Activated CD4-positive, alpha-beta T cell treated with anti-CD3 and anti-CD28 coated beads, Interleukin-2, Interleukin-4, amounts not matched to agents 100 ng/mL and 50 ng/mL, durations not matched to agents 16 hours and 8 hours (primary cell): ENCODE measurements at places on chromosomes 3 and 15.
A peak's percentile ranks its signal among the peaks of the same experiment; 100 is the strongest.

- no peak for DNase-seq
Observed at GRCh38 chr3:14461748-14462324, 59.4 kb downstream of the SLC6A6 start.

DNA sequence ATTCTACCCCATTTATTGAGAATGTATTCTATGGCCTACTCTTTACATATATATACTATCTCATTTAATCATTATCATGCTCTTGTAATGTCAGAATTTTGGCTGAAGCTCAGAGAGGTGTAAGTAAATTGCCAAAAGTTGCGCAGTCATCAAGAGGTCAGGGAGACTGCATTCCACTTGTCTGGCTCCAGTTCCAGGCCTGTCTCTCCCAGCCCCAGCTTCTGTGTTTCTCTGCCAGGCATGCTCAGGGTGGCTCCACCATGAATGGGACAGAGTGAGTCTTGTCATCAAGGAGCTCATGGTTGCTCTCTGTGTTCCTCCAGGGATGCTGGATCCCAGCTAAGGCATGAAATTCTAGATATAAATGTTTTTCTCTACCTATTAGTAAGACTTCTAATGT lies 635.1 kb upstream of the MDFIC2 start:
- no peak for DNase-seq

- DNase-seq, result no peak
Observed at GRCh38 chr3:45381168-45381852, 7.1 kb upstream of the LARS2 start.

- peak; percentile 27 for DNase-seq
Observed at GRCh38 chr15:86183596-86184491, 104.2 kb downstream of the AGBL1 start.
